ENCODE measurements at places on chromosomes 7 and 10.

GRCh38 chr10:99303899-99304861 is 25.0 kb upstream of the CNNM1 start:
- DNase-seq: no peak

DNA sequence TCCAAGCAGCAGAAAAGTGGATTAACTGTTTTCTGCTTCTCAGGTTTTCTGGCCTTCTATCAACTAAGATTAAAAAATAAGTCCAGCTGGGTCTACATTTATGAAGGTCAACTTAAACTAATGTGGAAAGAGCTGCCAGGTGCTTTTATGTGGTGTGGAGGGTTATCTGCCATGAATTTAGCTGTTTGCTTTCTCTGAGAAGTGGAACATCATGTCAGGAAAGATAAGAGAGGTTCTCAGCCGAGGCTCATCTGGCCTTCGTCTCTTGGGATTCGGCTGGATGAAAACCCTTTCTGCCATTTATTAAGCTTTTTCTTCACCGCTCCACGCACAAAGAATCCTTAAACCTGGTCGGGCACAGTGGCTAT is 5.5 kb downstream of the PTPRN2 start:
- DNase-seq: no peak

DNA sequence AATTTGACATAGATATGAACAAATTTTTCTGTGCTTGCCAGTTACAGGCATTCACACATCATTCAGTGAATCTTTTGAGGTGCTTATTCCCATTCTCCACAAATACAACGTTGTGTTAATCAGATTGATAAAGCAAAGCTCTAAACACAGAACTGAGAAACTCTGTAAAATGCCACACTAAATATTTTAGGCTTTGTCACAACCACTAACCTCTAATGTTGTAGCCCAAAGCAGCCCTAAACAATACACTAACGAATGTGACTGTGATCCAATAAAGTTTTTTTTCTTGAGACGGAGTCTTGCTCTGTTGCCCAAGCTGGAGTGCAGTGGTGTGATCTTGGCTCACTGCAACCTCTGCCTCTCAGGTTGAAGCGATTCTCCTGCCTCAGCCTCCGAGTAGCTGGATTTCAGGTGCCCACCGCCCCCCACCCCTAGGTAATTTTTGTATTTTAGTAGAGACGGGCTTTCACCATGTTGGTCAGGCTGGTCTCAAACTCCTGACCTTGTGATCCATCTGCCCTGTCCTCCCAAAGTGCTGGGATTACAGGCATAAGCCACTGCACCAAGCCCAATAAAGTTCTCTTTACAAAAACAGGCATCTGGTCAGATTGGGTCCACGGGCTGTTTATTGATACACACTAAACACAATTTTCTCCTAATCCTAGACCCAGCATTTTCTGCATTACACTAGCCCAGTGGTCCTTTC is 6.9 kb downstream of the CYCS start:
- no peak for DNase-seq

DNA sequence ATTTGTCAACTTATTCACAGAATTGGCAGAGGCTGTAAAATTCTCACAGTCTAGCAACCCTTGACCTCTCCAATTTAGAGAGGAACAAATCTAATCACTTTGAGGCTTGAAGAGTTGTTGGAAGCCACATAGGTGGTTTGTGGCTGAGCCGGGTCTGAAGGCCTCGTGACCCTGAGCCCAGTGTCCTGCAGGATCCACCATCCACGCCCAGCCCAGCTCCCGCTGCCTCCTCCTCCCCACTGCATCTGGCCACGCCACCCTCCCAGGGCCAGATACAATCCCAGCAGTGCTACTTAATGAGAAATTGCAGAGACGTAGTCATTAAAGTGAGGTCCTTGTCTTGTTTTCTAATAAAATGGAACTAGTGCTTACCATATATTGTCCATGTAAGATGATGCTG is 81.4 kb upstream of the SHH start:
- no peak for DNase-seq

DNA sequence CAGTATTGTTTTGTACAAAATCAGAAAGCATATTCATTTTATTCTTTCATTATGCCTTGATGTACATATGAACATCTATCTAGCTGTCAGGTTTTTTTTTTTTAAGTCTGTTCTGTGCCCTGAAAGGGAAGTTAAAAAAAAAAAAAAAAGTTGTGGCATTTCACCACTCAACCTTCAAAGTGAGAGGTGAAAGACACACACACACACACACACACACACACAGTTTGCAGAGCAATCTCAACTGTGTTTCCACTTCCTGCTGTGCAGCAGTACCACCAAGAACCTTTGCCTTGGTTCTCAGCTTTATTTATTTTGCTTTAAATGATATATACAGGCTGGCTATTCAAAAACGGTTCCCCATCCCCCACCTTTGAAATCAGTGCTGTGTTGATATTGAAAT is 955.6 kb downstream of the GATA3 start:
- DNase-seq: no peak

- DNase-seq: no peak
These were observed 68.8 kb downstream of the ARMH3 start for GRCh38 chr10:101987136-101987535.

All from amniotic stem cell (primary cell).